NCI-H226 (cell line): ENCODE measurements at places on chromosomes 6 and 20.

- no peak for DNase-seq
Measured at GRCh38 chr6:157232161-157232895, 91.0 kb downstream of the TMEM242 start.

DNA sequence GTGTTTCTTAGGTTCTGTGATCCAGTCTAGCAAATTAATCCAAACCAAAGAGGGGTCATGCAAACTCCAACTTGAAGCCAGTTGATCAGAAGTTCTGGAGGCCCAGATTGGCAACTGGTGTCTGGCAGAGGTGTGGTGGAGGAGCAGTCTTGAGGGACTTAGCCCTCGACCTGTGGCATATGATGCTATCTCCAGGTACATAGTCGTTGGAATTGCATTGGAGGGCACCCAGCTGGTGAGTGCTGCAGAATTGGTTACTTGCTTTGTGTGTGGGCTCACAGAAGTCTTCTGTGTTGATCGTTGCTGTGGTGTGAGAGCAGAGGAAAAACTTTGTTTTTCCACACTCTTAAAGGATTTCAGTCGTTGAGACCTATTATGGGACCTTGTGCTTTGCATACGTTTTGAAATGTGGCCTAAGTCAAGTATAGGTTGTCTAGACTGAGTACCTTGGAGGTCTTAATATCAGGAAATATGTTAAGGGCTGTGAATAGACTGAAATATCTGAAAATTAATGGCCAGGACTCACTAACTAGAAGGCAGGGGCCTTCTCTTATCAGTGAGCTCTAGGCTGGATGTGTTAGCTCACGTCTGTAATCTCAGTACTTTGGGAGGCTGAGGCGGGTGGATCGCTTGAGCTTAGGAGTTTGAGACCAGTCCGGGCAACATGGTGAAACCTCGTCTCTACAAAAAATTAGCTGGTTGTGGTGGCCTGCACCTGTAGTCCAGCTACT is 7.8 kb downstream of the PANK2 start:
- no peak for DNase-seq

- DNase-seq: no peak
Measured at GRCh38 chr6:31610968-31611367, 4.1 kb upstream of the AIF1 start.

GRCh38 chr20:1119128-1119505 is 715 bp downstream of the PSMF1 start:
- no peak for DNase-seq

- DNase-seq: peak; percentile 55
Measured at GRCh38 chr6:31752739-31753319, 9.6 kb upstream of the SAPCD1 start.

DNA sequence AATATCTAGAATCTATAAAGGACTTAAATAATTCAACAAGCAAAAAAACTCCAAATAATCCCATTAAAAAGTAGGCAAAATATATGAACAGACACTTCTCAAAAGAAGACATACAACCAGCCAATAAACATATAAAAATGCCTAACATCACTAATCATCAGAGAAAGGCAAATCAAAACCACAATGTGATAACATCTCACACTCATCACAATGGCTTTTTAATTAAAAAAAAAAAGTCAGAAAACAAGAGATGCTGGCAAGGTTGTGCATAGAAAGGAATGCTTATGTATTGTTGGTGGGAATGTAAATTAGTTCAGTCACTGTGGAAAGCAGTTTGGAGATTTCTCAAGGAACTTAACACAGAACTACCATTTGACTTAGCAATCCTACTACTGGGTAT is 979.6 kb upstream of the MAP3K7 start:
- DNase-seq: peak; percentile 13

GRCh38 chr6:168876956-168877355 is 376.7 kb downstream of the THBS2 start:
- no peak for DNase-seq

DNA sequence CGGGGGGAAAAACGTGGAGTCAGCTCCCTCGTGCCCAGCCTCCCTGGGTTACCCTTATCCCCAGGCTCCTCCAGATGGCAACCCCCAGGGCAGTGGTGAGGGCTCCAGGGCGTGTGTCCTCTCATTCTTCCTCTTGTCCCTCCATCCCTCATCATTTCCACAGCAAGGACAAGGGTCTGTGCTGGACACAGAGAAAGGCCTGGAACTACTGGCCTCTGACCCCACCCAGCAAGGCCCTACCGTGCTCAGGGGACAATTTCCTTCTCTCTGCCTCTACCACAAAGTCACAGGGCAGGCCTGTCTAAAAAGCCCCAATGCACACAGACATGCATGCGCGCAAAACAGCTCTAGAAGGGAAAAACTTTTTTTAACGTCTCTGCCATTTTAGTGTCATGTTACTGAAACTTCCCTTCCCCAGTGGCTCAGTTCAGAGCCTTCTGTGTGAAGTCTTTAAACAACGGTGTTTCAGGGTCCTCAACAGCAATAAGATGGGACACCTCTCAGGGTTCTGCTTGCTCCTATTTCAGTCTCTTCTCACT is 1.1 kb upstream of the SLC35B2 start:
- DNase-seq: no peak

- no peak for DNase-seq
Measured at GRCh38 chr6:165969184-165969583, 198.5 kb downstream of the TBXT start.

GRCh38 chr6:136771306-136771705 is 21.0 kb downstream of the MAP3K5 start:
- DNase-seq: no peak

GRCh38 chr6:105192707-105193465 is 13.1 kb upstream of the POPDC3 start:
- DNase-seq: peak; percentile 49

GRCh38 chr6:150877928-150878327 is 12.4 kb downstream of the MTHFD1L start:
- no peak for DNase-seq

DNA sequence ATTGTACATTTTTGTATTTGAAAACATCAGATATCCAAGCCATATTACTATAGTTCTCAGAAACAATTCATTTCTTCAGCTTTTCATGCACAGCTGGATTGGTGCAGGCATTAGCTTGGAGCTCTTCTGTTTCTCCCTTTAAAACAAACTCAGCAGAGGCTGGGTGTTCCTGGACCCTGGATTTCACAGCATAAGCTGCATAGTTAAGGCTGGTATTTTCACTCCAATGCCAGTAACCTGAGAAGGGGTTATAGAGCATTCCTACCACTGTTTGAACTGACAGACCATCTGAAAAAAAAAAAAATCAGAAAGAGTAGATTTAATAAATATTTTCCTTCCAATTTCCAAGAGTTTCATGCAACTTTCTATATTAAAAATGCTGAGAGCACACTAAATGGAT is 20.1 kb upstream of the FAXC start:
- no peak for DNase-seq

DNA sequence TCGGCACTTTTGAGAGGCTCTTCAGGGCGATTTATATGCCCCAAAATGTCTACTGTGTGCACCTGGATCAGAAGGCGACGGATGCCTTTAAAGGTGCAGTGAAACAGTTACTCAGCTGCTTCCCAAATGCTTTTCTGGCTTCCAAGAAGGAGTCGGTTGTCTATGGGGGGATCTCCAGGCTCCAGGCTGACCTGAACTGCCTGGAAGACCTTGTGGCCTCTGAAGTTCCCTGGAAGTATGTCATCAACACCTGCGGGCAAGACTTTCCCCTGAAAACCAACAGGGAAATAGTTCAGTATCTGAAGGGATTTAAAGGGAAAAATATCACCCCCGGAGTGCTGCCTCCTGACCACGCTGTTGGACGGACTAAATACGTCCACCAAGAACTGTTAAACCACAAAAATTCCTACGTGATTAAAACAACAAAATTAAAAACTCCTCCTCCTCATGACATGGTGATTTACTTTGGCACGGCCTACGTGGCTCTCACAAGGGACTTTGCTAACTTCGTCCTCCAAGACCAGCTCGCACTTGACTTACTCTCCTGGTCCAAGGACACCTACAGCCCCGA is 8.2 kb downstream of the GCNT2 start:
- no peak for DNase-seq

DNA sequence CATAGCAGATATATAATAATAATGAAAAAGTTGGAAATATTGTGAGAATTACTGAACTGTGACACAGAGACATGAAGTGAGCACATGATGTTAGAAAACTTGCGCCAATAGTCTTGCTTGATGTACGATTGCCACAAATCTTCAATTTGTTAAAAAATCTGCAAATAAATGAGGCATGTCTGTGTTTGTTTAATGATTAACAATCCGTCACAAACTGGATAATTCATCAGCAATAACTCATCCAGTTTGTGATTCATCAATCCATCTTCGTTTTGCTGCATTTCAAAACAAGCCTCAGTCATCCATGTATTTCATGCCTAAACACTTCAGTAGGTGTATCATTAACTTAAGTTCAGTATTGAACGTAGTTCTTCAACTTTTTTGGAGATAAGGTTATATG is 25.5 kb upstream of the SMIM26 start:
- no peak for DNase-seq

GRCh38 chr20:40606660-40607059 is 82.4 kb downstream of the MAFB start:
- DNase-seq: no peak

GRCh38 chr6:151112130-151112529 is 127.6 kb upstream of the AKAP12 start:
- no peak for DNase-seq

DNA sequence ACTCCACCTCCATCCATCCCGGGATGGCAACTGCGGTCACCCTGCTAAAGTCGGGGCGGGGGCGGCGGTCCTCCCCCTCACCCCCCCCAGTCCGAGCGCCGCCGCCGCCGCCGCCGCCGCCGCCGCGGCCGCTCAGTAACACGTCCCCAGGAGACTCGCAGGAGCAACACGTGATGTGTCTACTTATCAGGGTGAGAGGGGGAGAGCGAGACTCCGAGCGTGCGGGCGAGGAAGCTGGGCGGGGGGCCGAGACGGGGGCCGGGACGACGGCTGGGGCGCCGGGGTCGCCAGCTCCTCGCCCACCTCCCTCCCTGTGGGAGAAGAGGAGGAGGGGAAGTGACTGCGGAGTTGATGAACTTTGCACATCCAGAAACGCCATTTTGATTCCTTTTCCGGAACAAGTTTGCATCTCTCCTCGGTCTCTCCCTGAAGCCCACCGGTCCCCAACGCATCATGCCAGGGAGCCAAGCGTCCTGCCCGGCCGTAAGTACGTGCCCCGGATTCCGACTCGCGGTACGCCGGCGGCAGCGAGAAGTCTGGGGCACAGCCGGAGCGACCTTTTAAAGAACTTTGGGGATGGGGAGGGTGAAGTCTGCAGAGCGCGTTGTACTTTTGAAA is at the start of gene RREB1:
RREB1 (plus strand) TSS at position 384 of the 618 bp plus-strand sequence. CDS start 73,951 bp downstream, outside the sequence.
- DNase-seq: peak; percentile 20

DNA sequence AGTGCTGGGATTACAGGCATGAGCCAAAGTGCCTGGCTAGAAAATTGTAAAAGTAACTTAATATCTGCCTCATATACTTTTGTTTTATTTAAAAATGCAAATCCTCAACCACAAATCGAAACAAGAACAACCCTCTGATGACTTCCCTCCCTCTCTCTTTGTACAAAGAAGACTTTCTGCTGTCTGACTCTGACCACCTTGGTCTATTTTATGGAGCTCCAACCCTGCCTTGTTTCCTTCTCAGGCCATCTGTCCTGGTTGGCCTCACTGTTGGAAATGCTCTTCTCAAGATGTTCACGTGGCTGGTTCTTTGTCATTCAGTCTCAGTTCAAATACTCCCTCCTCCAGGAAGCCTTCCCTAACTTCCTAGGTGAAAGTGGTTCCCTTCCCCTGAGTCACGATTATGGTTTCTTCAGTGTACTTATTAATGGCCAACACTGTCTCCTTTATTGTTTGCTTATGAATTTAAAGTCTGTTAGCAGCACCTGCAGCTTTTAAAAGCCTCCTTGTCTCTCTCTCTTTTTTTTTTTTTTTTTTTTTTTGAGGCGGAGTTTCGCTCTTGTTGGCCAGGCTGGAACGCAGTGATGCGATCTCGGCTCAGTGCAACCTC is 151.5 kb upstream of the SALL4 start:
- no peak for DNase-seq

- DNase-seq: no peak
Measured at GRCh38 chr6:8420031-8420588, 15.2 kb downstream of the SLC35B3 start.

DNA sequence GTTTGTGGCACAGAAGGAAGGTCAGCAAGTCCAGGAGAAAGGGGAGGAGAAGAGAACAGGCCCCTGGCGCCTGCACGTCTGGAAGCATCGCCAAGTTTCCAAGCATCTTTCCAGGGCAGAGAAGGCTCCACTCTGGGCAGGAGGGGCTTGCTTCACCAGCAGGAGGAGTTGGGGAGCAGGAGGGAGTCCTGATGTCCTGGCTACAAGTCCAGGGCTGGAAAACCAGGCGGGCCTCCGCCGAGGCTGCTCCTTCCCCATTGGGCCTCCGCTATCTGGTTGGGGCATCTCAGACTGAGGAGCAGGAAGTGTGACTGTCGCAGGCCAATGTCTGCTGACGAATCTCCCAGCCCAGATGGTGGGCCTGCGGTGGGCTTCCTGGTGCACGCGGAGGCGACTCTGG is 421.9 kb downstream of the PREX1 start:
- no peak for DNase-seq

DNA sequence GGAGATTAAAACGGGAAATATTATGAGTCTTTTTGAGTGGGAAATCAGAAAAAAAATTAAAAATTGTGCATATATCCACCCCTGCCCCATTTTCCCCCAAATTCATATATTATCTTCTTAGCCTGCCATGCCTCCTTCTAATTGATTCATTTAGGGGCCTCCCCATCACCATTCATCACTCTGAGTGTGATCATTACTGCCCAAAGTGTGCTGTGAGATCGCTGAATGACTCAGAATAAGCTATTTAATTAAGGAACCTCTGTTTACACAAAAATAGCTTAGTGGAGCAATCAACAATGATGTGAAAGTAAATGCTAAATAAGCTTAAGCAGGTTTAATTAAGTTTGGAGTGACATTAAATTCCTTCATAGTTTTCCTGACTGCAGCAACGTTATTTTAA is 645.5 kb downstream of the GRIK2 start:
- DNase-seq: no peak

- no peak for DNase-seq
Measured at GRCh38 chr6:38846361-38846760, 131.2 kb downstream of the DNAH8 start.

GRCh38 chr6:135906542-135906941 is 55.0 kb downstream of the PDE7B start:
- DNase-seq: no peak

- DNase-seq: no peak
Measured at GRCh38 chr6:48272518-48272917, 161.5 kb upstream of the PTCHD4 start.

GRCh38 chr20:20060234-20060998 is 8.1 kb downstream of the CFAP61 start:
- no peak for DNase-seq

- DNase-seq: peak; percentile 58
Measured at GRCh38 chr6:137363805-137364138, 130.4 kb downstream of the OLIG3 start.

DNA sequence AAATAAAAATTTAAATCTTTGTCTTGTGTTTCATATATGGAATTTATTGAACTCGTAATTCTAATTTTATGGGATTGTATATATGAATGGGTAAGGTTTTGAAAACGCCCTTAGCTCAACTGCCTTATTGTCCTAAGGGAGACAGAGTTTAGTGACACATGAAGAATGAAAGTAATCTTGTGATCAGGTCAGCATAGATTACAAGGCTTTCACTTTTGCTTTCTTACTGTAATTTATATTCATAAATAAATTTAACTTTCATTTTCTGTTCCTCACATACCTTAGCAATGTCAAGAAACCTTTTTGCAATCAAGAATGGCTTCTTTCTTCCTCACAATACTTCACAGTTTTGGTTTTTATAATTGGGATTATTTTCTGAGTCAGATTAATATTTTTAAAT is 14.4 kb downstream of the KPNA5 start:
- no peak for DNase-seq

- peak; percentile 93 for DNase-seq
Measured at GRCh38 chr6:84652356-84653026, 111.9 kb downstream of the TBX18 start.
